ENCODE measurements at places on chromosomes 2 and 18. TPM values are rescaled to one million over a fixed set of nuclear protein-coding genes. Genes with fewer than 3 reads are reported as not detected.

Gene GTF2A1L
- total RNA-seq, result 17.0 TPM

Gene L3MBTL4
- 10.8 TPM for total RNA-seq

Gene RAX
- 111 TPM for total RNA-seq

Gene MARCHF4
- total RNA-seq, result 2.9 TPM

Gene MC2R
- total RNA-seq, result not detected

Gene SGO2
- 6.8 TPM for total RNA-seq

Gene DUSP2
- 8.1 TPM for total RNA-seq

Gene MFF
- 115 TPM for total RNA-seq

Gene GNAL
- 17.5 TPM for total RNA-seq
